Activated T-helper 1 cell treated with Interleukin-2 at 50 U/mL for 16 hours (primary cell): ENCODE measurements at places on chromosomes 5 and 9.

GRCh38 chr5:6749026-6749716, 35.9 kb downstream of the TENT4A start:
- no peak for DNase-seq

- no peak for DNase-seq
These were observed 49.6 kb downstream of the ELL2 start for GRCh38 chr5:95912029-95912428.

- DNase-seq = no peak
These were observed 1521.6 kb downstream of the MAT2B start for GRCh38 chr5:165026971-165027370.

DNA sequence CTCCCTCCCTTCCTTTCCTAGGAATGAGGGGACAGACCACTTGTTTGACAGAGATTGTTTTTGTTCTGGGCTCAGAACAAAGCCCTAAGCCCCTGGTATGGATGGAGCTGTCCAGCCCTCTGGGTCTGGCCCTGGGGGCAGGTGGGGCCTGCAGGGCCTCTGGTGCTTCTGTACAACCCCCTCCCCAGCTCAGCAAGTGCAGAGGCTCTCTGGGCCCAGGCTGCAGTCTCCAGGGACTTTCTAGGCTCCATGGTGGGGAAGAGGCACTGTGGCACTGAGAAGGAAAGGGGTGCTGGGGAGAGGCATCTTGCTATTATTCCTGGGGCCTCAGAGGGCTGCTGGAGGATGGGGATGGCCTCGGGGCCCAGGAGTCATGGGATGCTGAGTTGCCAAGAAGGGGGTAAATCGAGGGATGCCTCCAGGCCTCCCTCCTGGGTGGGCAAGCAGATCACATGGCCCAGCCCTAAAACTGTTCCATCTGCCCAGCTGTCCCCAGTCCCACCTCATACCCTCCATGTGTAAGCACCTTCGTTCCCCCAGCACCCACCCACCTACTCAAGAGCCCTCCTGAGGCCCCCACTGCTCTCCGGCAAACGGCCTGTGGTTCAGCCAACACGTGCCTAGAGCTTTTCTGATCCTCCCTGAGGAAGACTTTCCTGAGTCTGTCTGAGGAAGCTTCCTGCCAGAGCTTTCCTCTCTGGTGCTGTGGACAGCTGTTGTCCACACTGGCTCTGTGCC, 225.7 kb downstream of the CACNA1B start:
- DNase-seq = no peak

- no peak for DNase-seq
These were observed 304.7 kb upstream of the KLF4 start for GRCh38 chr9:107794259-107794658.
